Kidney epithelial cell (primary cell): ENCODE measurements at places on chromosomes 6 and 20.

DNA sequence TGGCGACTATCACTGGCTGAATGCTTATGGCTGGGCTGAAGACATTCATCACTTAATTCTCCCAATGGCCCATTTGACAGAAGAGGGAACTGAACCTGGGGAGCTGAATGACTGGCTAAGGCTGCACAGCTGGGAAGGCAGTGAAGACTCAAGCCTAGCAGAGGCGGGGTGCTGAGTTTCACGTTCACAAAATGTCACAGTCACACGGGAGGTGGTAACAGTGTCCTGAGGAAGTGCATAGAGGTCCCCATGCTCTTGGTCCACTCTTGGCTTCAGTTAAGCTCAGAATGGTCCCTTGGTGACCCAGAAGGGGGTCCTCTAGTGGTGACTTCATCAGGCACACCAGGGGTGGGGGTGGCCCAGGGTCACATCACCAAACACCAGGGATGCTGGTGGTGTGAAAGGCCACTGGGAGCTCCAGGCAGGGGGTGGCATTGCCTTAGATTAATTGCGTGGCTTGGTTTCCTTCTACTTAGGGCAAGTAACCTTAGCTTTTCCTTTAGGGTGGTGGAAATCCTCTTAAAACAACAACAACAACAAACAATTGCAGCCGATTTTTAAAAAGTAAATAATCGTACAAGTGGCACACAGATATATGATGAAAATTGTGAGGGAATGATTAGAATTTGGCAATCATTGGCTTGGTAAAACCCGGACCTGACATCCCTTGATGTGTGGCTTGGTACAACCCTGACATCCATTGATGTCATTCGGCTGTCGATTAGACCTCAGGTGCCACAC lies 45.0 kb downstream of the SULF2 start:
- DNase-seq, result no peak

DNA sequence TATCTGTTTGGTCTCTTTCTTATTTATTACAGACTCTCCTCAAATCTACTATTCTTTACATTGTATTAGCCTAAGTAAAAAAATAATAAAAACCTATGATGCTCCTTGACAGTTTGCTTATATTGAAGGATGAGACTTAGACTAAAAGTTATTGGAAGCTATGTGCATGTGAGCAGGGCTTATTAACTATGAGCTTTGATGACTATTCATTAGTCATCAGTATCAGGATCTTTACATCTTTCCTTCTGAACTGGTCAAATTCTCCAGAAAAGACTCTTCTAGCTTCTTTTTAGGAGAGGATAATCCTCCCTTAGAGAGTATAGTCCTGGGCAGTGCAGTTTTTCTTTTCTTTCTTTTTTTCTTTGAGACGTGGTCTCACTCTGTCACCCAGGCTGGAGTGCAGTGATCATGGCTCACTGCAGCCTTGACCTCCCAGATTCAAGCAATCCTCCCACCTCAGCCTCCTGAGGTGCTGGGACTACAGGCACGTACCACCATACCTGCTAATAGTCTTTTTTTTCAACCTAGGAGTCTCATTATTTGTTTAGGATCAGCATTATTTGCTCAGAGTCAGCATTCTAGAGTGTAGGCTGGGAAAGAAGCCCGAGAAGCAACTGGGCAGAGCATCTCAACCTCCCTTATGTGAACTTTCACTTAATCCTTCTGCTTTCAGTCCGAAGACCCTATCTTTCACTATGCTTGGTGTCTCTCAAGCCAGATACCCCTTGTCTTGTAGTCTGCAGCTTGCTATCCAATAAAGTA lies 37.1 kb upstream of the YWHAB start:
- DNase-seq, result no peak

DNA sequence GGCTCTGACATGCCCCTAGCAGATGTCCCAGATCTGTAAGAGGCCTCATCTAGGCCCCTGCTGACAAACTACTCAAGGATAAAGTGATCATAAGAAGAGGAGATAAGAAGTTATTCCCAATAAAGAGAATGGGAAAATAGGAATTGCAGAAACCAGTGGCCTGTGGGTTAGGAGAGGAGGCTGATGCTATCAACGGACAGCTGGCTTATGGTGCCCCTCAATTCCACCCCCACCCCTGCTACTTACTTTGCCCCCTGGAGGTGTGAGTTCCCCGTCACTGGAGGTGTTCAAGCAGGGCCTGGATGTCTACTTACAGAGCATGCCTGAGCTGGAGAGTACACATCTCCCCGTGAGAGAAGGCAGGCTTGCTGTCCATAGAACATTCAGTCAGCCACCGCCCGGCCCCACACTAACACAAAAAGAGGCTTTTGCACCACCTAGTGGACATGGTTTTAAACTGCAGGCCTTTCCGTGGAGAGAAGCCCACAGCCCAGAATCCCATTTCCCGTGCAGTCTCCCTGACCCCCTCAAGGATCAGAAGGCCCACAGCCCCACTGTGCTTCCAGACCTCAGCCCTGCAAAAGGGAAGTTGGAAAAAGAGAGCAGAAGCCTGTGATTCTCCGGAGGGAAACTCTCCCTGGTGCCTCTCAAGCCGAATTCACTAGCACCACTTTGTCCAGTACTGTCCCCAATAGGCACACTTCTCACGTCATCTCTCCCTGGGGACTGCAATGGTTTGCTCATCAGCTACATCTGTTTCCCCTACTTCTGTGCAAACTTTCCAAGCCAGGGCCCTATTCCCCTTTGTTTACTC lies 23.8 kb upstream of the BNIP5 start:
- no peak for DNase-seq

GRCh38 chr6:15359335-15359862 lies 113.5 kb downstream of the JARID2 start:
- DNase-seq, result no peak

- DNase-seq, result peak; percentile 59
Observed at GRCh38 chr6:106146852-106147351, 60.8 kb downstream of the PRDM1 start.

DNA sequence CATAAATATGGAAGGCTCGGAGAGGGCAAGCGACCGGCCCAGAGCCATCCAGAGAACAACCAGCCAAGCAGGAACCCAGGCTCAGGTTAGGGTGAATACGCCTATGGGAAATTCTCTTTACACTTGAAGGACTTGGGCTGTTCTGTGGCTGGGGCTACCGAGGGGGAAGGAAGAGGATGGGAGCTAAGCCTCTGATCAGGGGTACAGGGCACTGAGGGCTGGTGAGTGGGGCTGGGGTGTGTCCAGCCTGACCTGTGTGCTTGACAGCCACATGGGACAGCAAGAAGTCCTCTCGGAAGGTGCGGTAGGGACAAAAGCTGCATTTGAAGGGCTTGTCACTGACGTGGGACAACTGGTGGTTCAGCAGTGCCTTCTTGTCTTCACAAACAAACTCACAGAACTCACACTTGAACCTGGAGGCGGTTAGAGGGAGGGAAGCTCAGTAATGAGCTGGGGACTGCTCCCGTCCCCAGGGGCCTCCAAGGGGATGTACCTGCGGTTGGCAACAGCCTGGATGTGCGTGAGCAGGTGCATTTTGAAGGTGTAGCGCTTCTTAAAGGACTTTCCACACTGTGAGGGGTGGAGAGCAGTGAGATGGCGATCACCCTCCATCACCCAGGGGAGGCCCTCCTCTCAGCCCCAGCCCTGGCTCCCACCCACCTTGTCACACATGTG lies 11.9 kb downstream of the ZNF335 start:
- DNase-seq, result no peak

DNA sequence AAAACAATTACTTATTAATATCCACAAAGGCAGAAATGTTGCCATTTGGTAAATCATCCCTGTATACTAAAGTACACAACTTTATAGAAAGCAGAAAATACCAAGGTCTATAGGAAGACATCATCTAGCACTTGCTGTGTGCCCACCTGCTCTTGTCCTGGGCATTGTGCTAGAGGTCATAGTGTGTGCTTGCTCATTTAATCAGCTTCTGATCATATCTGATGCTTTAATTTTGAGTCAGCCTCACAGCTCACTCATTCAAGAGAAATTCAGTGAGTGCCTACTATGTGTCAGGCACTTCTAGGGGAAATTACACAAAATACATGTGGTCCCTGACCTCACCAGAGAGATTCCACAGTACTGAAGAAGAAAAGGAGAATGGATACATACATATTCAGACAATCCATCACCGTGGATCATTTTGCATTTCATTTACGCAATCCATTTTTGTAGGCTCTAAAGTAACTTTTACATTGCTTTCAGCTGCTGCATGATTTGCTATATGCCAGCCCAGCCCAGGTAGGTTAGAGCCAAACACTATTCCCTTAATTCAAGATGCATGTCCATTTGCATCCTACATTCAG lies 167.9 kb upstream of the MCHR2 start:
- DNase-seq, result no peak

DNA sequence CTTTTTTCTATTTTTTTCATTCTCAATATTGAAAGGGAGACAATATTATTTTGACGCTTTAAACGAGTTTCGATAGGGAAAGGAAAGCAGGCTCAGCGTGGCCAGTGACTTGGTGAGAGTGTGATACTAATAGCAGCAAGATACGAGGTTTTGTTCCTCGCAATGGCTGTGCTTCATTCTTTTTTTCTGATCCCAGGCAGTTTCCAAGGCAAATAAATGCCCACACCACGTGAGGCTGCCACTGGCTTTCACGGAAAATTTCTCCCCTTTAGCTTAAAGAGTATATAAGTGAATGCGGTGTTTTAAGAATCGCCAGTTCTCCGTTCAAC lies 196.4 kb upstream of the ZNF184 start:
- DNase-seq, result no peak

DNA sequence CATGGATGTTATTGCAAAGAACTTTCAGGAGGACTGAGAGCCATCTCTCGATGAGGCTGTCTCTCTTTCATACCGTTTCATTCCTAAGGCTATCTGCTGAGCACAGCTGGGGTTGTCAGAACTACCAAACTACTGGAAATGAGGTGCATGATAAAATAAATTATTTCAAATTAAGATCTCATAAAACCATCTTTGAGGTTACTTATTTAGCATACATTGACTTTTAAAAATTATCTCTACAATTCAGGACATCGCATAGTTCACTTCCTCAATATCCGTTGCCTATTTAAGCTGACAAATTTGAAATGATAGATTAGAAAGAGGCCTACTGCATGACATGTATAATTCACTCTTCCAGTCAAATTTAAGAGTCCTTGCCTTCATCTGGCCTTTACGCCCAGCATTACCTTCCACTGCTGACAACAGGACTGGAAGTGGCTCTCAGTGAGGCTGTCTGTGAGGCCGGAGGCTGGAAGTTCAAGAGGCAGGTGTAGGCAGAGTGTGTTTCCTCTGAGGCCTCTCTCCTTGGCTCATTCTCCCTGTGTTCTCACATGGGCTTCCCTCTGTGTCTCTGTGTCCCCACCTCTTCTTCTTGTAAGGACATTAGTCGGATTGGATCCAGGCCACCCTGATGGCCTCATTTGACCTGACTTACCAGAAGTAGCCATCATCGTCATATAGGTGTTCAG lies 12.8 kb upstream of the DUSP22 start:
- DNase-seq, result no peak

DNA sequence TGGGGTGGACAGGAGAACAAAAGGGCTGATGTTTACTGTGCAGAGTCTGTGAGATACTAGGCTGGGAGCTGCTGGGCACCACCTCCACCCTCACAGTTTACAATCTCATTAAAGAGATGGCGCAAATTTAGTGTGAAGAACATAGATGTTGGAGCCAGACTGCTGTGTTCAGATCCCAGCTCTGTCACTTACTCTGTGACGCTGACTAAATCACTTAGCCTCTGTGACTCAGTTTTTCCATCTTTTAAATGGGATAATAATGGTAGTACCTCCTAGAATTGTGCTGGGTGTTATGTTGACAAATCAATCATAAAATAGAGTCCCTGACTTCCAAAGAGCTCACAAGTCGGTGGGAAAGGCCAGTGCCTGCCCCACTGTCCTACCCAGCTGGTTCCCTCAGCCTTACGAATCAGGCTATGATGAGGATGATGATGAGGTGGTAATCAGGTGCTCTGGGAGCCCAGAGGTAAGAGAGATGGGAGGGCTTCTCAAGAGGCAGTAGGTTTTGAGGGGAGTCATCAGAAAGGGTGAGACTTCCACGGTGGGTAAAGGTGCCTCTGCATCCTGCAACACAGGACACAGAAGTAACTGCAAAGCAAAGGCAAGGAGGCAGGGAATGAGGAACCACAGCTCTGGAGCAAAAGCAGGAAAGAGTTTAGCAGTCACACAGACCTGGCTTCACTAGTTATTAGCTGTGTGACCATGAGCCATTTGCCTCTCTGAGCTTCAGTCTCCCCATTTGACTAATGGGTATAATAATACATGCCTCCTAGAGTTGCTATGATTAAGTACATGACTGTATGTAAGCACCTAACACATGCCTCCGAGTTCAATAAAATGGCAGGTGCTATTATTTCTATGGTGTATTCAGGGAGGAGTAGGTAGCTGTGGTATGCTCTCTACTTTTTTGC lies 8.9 kb downstream of the FYN start:
- DNase-seq, result no peak

DNA sequence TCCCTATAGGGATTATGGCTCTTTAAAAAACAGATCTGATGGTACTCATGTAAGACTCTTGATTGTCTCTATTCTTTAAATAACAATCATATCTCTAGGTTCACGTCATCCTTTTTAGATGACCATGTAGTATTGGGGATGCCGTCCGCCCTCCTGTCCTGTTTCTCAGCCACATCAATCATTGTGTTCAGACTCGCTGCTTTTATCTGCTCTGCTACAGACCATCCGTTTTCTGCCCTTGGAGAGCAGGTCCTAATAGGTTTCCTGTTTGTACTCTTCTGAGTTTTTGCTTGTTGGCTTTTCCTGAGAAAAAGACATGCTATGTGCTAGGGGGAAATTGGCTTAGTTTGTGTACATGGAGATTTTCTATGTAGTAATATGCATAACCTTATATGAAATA lies 76.8 kb downstream of the SASH1 start:
- DNase-seq, result no peak

DNA sequence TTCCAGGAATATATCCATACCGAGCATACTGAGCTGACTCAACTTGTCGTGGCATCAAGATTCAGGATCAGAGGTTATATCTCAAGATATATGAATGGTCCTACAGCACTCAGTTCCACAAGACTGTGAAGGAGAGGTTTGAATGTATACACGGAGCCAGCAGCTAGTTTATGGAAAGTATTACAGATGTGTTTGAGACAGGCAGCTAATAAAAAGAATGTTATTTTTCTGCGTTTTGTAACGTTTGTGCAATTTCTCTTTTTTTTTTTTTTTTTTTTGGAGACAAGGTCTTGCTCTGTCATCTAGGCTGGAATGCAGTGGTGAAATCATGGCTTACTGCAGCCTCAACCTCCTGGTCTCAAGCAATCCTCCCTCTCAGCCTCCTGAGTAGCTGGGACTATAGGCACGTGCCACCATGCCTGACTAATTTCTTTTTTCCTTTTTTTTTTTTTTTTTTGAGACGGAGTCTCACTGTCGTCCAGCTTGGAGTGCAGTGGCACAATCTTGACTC lies 3.4 kb upstream of the FAM110A start:
- no peak for DNase-seq

- DNase-seq, result no peak
Observed at GRCh38 chr6:88908598-88909548, 54.5 kb downstream of the RNGTT start.
